Anterior cingulate cortex (tissue), 58 donors: ENCODE measurements at places on chromosomes 6 and 20.

GRCh38 chr6:20719980-20720379, 185.7 kb downstream of the CDKAL1 start:
- DNase-seq = no peak

DNA sequence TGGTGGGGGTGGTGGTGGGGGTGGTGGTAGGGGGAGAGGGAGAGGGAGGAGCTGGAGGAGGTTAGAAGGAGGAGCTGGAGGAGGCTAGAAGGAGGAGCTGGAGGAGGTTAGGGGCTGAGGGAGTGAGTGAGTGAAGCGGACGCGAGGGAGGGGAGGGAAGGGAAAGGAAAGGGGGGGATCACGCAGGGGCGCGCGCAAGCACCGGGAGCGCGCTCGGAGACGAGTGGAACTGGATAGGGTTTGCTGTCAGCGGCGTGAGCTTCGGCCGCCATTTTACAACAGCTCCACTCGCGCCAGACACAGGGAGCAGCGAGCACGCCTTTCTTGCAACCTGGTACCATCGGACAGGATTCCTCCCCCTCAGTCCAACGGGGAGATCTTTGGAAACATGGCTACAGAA, 90.5 kb upstream of the FERMT1 start:
- DNase-seq = no peak

GRCh38 chr6:29755295-29755871, 32.1 kb downstream of the HLA-F start:
- DNase-seq = no peak

- no peak for DNase-seq
Measured at GRCh38 chr20:8213270-8213669, 81.2 kb downstream of the PLCB1 start.

DNA sequence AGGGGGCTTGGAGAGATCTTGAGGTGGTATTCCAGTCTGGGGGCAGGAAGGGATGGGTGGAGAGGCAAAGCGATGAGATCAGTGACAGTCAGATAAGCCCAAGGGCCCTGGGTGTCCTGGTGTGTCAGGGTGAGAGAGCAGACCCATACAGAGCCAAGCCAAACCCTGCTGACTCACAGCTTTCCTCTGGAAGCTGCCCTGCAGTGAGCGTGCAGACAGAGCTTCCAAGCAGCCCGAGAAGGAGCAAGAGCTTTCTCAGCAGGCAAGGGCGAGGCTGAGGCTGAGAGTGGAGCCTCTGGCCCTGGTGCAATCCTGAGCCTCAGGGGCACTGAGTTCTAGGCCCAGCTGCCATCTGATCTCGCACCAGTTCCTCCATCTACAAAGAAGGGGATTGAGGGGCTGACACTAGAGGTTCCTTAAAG, 91.1 kb upstream of the HIVEP1 start:
- no peak for DNase-seq

DNA sequence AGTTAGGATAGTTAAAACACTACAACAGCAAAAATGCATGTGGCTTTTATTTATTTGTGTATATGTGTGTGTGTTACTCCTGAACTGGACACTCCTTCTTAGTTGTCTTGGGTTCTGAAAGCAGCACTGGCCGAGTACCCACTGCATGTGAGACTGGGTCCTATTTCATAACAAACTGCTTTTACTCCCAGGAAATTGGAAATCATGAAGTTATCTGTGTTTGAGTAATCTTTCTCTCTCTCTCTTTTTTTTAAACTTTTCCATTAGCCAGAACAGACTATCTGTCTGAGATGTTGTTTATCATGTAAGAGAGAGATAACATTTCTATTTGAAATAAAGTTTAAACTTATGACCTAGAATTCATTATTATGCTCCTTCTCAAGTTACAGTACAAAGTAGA, 110.4 kb downstream of the LIN28B start:
- no peak for DNase-seq

DNA sequence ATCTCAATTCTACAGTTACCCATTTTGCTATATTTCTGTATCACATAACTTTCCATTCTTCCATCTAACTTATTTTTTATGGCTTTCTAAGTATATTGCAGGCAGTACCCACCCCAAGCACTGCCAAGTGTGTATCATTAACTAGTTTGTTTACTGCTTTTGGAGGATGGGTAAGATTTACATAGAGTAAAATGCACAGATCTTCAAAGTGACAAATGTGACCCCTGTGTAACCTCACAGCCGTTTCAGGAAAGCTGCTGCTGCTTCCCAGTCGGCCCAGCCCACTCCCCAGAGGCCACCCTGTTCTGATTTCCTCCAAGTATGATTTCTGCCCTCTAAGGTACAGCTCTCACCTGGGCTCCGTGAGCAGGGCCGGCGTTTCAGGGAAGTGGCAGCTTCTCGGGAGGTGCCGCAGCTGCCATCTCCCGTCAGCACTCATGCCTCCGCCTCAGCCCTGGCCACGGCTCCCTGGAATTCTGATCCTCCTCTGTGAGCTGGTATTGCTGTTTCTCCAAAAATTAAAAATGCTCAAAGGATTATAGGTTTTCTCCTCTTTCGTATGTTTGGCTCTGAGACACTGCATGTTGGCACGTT, 15.0 kb upstream of the MAP1LC3A start:
- DNase-seq = no peak

GRCh38 chr6:13807696-13808095, 6.7 kb downstream of the MCUR1 start:
- DNase-seq = no peak

DNA sequence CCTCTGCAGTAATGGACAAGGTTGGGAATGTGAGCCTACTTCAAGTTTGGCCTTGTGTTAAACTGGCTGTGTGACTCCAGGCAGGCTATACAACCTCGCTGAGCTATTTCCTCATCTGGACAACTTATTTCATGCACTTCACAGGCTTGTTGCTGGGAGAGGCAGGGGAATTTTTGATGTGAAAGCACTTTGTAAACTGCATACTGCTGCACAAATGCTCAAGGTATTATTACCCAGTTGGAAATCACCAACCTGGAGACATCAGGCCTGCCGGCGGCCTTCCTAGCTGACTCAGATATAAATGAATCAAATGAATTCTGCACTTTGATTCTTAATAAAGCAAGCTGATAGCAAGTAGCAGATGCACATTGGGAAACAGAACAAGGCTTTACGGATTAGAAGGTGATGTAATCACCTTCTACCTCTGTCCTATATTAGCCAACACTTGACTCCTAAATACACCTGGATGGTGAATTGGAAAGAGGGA, 10.1 kb downstream of the JARID2 start:
- DNase-seq = no peak

GRCh38 chr6:168371618-168371980, 52.0 kb upstream of the DACT2 start:
- no peak for DNase-seq

GRCh38 chr6:52573295-52573694, 3.6 kb downstream of the TRAM2 start:
- DNase-seq = no peak
